LoVo (cell line): ENCODE measurements at places on chromosomes 5 and 9.

DNA sequence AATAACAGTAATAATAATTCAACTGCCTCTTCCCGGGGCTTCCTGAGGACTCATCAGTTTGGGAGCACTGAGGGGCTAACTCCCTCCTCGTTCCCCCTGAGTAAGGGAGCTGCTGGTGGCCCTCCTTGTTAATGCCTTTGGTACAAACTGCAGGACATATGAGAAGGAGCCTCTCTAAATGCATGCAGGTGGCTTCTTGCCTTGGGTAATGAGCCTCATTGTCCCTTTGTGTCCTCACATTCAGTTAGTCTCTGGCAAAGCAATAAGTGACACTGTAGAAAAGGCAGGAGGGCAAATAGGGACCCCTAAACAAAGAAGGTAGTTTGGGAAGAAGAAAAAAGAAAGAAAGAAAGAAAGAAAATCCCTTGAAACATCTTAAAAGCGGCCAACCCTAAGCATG, 95.4 kb upstream of the ERCC6L2 start:
- no peak for DNase-seq

DNA sequence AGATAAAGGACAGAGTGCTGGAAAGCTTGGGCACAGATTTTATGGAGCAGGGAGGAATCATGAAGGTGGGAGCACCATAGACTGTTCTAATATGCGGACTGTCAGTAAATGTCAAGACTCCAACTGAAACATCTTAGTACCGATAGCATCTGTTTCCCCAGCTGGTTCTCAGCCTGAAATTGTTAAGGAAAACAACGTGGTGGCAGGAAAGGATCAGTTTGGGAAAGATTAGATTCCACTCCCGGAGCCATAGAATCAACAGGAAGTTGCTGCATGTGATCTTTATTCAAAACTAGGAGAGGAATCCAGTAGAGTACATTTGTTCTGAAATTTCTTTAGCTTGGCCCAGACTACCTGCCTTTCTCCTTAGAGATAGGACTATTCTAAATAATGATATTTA, 559.1 kb downstream of the CSNK1G3 start:
- no peak for DNase-seq

- peak; percentile 85 for DNase-seq
Observed at GRCh38 chr9:37466037-37466709, 923 bp upstream of the ZBTB5 start.

DNA sequence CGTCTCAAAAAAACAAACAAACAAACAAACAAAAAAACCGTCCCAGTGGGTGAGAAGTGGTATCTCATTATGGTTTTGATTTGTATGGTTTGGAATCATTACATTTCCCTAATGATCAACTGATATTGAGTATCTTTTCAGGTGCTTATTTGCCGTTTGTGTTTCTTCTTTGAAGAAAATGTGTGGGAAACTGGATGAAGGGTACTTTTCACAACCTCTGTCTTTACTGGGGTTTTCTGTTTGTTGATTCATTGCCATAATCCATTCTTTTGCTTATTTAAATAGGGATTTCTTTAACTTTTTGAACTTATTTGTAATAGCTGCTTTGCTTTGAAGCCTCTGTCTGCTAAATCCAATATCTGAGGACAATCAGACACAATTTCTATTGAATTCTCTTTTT, 9.2 kb upstream of the BICD2 start:
- DNase-seq = no peak

DNA sequence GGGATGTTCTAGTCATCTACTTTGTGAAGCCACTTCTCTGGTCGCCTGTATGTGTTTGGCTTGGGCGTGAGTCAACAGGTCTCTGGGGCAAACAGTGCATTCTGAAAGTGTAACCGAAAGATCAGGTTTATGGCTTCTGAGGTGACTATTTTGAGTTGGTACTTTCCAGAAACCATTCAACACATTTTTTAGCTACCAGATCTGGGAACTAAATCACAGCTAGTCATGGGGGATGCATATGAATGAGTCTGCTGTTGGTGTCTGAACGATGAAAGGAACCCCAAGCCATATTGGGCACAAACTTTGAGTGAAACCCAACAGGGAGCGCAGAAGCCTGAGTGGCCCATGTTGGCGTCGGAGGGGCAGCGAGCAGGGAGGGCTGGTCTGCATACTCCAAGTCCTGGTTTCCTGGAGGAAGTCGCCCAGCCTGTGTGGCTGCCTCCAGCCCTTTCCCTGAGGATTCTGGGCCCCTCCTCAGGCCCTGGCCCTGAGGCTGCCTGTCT, 35.3 kb downstream of the UBE2QL1 start:
- no peak for DNase-seq

DNA sequence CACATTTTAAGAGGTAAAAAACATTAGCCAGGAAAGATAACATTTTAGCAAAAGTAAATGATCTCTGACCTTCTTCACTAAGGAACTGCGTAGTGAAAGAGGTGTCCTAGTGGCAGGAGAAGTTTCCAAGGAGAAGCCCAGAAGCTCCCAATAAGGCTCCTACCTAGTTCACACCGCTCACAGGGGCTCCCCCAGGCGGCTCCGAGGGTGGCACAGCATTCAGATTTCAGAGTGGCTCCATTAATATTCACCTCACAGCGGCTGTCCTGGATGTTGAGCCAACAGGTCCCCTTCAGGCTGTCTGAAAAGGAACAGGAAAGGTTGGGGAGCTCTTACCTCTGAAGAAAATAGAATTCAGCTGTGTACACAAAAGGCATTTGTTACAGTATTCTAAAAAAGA, 187.3 kb downstream of the FBN2 start:
- DNase-seq = no peak

DNA sequence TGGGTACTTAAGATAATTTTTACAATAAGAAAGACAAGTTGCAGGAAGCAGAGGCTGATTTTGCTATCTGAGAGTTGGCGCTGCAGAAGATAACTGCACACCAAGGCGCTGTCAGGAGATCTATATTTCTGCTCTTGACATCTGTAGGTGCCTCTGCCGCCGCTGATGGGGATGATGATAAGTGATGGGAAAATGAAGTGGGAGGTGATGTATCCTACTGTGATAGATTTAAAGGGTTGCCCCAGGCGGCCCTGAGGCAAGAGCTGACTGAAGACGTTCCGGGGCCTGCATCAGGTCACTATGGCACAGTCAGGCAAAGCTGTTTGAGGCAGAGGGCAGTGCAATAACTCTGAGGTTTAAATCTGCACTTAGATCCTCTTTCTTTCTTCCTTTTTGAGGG, 78.1 kb downstream of the SNCAIP start:
- no peak for DNase-seq

DNA sequence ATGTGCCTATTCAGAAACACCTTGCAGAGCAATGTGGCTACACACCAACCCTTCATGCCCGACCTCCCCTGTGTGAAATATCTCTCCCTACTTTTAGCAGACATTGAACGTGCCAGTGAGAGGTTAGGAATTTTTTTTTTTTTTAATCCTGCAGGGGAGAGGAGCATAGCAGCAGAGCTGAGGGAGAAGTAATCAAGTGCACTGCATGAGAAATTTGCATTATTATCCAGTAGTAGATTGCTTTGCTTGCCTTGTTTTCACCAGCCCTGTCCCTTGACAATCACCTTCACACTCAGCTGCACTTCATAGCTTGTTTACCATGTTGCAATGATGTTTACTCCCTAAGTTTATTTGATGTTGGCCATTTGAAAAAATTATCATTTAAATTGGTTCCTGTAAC, 489.6 kb upstream of the ZNF608 start:
- no peak for DNase-seq

DNA sequence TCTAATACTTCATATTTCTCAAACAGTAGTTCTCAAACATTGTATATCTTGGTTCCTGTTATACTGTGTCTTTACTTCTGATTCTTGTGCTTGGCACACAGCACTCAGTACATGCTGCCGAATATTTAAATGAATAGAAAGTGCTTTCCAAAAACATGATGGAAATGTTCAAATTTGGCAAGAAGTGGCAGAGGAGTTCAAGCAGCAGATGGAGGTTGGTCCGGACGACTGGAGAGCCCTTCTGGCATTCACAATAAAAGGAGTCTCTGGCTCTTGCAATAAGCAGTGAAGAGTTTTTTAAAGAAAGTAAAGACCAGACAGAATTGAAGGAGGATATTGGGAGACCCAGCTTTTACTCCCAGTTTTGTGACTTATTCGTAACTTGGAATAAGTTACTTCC, 36.3 kb downstream of the TSTD2 start:
- no peak for DNase-seq

DNA sequence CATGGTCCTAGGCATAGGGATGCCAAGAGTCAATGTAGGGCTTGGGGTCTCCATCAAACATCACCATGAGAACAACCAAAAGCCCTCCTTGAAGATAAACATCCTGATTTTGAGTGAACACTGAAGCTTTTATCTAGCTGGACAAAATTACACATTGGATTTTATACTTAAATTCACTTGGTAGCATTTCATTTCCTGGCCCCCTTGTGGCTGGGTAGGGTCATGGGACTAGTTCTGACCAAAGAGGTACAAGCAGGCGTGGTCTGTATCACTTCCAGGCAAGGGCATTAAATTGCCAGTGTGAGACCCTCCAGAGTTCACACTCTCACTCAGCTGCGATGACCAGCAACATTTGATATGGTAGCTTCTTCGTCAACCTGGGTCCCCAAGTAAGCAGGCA, 320.3 kb downstream of the ACTL7B start:
- DNase-seq = no peak

GRCh38 chr9:133261103-133261752, 13.8 kb downstream of the ABO start:
- DNase-seq = no peak

DNA sequence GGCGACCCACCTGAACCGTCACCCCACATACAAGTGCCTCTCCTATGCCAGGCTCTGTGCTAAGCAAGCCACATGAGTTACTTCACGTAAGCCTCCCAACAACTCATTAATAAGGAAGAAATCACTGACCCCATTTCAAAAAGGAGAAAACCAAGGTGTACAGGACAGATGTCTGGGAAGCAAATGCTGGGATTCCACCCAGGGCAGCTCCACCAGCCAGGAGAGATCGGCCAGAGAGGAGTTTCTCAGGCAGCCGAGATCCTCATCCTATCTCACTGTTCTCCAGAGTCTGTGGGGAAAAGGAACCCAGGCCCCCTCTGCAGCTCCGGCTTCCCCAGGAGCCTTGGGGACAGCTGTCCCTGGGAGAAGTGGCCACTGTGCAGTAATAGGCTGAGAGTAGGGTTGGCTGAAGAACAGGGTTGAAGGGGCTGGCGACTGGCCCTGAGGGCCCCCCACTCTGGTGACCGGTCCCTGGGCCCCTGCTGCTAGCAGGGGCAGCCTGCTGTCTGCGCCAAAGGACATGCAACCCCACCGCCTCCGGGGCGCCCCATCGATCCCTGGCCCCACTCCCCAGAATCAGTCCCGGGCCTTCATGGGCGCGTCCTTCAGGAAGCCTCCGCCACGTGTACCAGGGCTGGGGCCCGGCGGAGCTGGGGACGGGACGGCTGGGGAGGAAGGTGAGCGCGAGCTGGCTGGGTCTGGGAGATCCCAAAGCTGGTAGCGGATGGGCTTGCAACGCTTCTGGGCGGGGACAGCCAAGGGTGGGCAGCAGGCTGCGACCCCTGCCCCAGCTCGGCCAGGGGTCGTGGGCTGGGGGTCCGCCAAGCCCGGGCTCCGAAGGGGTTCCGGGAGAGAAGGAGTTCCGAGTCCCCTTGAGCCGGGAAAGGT, 44.1 kb upstream of the STXBP1 start:
- DNase-seq = no peak

- DNase-seq = no peak
Observed at GRCh38 chr5:54695198-54695966, 177.8 kb downstream of the SNX18 start.

DNA sequence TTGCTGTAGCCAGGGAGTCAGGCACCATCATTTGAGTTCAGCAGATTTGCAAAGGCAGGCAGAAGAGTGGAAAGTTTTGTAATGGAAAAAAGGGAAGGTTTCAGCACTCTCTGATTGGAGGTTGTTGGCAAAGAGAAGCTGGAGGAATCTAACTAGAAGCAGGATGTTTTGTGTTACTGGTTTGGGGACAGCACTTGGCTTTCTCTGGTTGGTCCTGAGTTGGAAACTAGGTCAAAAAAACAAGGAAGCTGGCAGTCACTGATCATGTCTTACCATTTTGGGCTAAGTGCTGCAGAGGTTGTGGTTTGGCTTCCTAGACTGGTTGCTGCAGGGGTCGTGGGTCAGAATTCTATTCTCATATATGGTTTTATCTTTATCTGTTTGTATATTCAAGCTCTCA, 189.8 kb downstream of the DRD1 start:
- DNase-seq = no peak

DNA sequence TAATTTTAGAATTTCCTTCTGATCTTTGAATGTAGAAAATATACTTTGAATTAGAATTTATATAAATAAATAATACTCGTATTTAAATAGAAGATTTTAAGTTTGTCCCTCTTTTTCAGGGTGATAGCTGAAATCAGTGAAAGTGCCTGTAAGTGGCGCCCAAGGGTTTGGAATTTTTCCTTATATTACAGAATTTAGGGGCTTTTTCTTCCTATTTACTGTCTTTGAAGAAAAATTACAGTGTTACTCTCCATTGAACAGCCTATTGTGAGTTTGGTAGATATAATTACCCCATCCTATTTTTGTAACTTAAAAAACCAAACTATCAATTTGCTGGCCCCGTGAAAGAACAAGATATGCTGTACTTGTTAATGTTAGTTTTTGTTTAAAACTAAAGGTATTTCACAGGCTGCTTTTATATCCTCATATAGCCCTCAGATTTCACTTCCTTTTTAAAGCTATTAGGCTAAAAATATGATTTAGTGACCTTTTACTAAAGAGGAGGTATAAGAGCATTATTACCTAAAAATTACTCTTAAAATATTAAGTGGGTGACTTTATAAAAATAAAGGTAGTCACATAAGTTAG, 3.2 kb downstream of the MAP3K1 start:
- no peak for DNase-seq

DNA sequence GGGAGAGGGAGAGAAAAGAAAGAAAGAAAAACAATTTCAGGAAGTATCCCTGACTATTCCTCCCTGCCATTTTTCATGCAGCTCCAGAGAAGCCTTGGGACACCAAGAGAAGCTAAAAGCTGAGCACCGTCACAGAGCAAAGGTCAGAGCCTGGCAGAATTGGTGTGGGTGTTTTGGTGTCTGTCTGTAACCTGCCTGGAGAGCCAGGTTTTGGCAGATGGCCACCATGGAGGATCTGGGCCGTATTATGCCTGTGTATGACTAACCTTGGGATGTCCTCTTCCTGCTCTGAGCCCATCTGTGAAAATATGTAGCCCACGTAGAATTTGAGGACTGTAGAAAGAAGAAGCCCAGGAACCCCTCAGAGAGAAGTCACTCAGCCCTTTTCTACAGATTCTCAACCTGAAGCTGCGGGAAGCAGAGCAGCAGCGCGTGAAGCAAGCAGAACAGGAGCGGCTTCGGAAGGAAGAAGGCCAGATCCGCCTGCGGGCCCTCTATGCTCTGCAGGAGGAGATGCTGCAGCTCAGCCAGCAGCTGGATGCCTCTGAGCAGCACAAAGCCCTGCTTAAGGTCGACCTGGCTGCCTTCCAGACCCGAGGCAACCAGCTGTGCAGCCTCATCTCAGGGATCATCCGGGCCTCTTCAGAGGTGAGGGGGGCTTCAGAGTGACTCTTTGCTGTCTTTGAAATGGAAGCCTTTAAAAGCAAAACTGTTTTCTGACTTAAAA, 18.8 kb downstream of the GLE1 start:
- DNase-seq = no peak

GRCh38 chr9:5140151-5140550, 45.3 kb downstream of the INSL6 start:
- no peak for DNase-seq
